NCI-H1436 (cell line): ENCODE measurements at places on chromosomes 1 and 21.

GRCh38 chr21:46410516-46410915 is 48.2 kb upstream of the DIP2A start:
- no peak for DNase-seq

GRCh38 chr21:32094804-32095203 is 184.0 kb downstream of the MIS18A start:
- no peak for DNase-seq

- DNase-seq = no peak
Observed at GRCh38 chr1:27154469-27154990, 395 bp downstream of the SLC9A1 start.

- DNase-seq = no peak
Observed at GRCh38 chr1:163758977-163759670, 437.4 kb downstream of the NUF2 start.

DNA sequence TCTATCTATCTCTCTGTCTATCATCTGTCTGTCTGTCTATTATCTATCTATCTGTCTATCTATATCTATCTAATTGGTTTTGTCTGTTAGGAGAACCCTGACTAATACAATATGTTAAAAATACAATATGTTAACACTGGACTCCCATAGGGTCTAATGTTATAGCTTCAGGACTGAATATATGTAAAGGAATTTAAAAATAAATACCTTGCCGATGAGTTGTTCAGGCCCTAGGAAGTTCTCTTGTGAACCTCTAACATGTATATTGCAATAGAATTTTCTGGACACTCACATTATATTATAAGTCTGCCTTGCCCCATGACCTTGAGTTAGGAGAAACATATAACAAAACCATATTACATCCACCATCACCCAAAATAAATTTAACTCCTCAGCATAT is 900.6 kb downstream of the NCAM2 start:
- DNase-seq = no peak

GRCh38 chr1:172277275-172277674 is 143.2 kb upstream of the C1orf105 start:
- no peak for DNase-seq

GRCh38 chr1:231590453-231591198 is 36.0 kb upstream of the DISC1 start:
- DNase-seq = peak; percentile 25

DNA sequence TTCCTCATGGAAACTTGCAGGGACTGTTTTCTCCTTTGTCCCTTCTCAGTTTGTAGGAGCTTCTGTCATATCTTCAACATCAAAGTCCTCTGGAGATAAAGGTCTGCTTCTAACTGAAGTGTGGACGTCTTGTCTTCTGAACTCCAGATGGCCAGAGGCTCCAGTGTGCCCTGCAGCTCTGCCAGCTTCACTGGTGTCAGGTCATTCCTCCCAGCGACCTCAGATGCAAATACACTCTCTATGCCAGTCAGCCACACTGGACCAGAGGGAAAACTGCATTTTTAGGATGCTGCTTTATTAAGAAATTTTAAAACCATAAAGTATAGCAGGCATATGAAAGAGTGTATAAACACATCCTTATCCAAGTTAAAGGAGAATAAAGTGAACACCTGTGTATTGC is 78.5 kb upstream of the ADAR start:
- DNase-seq = no peak

DNA sequence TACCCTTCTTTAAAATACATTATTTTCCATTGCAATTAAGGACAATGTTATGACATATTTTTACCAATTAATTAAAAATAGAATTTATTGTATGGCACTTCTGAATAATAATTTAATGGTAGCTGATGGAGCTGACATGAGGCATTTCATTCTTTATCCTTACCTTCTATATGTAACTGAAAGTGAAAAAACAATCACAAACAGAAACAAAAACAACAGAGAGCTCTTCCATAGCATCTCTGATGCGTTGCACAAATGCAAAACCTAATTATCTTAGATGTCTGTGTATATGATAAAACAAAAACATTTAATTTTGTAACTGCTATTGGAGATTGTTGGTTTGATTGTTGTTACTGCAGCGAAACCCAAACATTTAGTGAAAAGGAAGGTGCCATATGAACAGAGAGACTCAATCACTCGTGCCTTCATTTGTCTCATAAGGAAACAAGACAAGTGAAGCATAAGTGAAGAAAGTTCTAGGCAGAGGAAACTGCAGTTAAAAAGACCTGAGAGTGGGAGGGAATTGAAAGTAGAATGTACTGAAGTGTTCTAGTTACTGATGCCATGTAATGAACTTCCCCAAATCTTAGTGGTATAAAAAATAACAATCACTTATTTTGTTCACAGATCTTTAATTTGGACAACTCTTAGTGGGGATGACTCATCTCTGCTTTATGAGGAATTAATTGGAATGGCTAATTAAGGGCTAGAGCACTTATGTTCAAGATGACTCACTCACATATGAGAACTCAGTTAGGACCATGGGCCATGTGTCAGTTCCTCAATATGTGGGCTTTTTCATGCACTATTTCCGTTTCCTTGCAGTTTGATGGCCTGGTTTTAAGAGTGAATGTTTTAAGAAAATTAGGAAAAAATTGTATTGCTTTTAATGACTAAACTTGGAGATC is 245.0 kb upstream of the OLFM3 start:
- DNase-seq = no peak

DNA sequence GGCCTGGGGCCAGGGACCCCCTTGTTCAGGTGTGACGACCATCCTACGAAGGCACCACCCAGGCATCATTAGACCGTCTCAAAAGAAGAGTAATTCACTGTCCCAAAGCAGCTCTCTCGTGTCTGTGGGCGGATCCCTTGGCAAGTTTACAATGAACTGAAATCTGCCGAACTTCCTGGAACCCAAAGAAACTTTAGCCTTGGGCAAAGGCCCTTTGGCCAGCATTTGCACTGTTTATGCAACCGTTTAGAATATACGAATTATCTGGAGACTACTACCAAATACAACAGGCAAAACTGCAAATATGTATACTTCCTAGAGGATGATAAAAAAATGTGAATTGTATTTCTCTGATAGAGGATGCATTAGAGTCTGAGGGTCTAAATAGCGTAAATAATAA is 1.4 kb upstream of the SOD1 start:
- DNase-seq = no peak

DNA sequence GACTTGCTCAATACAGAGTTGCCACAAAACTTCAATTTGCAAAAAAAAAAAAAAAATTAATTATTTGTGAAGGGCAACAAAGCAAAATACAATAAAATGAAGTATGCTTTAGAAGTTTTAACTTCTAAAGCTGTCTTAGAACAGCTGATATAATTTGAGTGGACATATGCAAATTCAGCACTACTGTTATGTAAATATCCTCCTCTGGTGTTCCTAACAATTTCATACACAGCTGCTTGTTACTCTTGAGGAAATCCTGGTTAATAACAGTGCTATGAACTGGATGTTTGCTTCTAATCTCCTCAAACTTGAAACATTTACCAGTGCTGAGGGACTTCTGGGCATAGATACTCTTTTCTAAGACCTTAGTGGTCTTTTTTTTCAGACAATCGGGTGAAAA is 69.6 kb upstream of the COL24A1 start:
- no peak for DNase-seq

DNA sequence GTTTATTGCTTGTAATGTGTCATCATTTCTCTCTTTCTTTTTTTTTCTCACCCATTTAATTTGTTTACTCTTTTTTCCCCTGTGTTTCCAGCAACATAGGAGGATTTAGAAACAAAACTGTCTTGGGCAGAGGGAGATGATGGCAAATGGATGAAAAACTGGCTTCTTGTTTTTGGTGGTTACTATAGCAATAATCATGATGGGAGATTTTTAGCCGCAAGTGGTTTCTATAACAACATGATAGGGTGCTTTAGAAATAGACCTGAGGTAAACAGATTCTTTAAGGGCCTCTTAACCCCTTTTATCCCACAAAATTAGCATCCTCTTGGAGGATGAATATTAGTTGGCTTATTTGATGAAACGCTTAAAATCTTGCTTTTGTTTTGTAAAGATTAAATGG is 51.6 kb downstream of the CRB1 start:
- DNase-seq = peak; percentile 67

GRCh38 chr1:8465013-8465412 is 147.1 kb downstream of the SLC45A1 start:
- DNase-seq = no peak

GRCh38 chr21:35426469-35426868 is 377.4 kb upstream of the RUNX1 start:
- no peak for DNase-seq

DNA sequence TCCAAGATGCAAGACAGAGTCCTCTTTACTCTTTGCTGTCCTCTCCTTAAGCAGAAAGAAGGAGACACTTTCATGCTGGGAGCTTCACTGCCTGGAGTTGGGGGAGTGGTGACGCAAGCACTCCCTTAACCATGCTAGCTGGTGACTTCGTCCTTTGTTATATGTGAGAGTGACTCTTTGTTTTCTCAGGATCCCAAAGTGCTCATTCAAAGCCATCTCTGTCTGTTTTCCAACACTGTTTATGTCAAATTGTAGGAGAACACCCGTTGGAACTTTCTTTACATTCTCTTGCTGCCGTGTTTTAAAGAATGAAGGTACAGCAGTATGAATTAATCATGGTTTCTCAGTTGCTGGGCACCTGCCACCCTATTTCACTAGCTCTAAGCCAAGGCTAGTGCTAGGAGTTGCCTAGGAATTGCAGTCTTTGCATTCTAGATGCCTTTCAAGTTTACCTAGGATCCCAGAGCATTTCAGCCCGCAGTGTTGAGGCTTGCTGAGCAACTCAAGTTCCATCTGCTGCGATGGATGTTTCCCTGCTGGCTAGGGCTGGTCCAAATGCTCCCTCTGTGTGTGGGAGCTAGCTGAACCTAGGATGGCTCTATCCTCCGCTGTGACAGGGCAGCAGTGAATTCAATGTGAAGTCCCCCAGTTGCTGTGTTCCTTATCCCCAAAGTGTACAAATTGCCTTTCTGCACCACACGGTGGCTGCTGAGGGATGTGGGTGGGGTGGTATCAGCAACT is 82.6 kb upstream of the GPR52 start:
- DNase-seq = no peak

GRCh38 chr1:198967566-198967965 is 328.7 kb downstream of the PTPRC start:
- DNase-seq = no peak

GRCh38 chr1:165575468-165576099 is 31.8 kb downstream of the LRRC52 start:
- no peak for DNase-seq

GRCh38 chr1:27009601-27010197 is 3.0 kb downstream of the TENT5B start:
- DNase-seq = no peak

- DNase-seq = no peak
Observed at GRCh38 chr21:42652527-42653230, 742 bp upstream of the PDE9A start.

DNA sequence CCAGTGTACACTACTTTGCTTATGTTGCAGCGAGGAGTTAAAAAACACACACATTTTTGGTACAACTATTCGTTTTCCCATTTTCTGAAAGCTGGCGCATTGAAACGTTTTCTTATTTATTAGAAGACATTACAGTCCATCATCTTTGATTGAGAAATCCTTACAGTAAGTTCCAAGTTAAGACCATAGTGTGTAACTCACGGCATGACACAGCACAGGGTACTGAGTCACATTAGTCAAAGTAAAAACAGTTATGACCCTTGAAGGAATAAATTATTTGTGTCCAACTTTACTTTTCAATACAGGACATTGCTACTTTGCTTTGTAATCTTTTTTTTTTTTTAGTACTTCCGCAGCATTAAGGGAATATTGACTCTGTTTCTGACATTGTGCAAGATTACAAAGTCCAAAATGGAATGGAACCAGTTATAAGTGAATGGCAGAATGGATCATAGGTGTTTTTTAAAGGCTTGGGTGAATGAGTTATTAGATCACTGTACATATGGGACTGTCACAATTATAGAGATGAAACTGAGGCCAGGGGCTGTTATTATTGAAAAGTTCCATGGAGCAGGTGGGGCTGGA is 11.7 kb downstream of the PTGFRN start:
- no peak for DNase-seq

GRCh38 chr21:45466330-45467220 is 61.6 kb downstream of the COL18A1 start:
- no peak for DNase-seq

GRCh38 chr1:182476625-182477024 is 26.7 kb downstream of the RGSL1 start:
- no peak for DNase-seq

DNA sequence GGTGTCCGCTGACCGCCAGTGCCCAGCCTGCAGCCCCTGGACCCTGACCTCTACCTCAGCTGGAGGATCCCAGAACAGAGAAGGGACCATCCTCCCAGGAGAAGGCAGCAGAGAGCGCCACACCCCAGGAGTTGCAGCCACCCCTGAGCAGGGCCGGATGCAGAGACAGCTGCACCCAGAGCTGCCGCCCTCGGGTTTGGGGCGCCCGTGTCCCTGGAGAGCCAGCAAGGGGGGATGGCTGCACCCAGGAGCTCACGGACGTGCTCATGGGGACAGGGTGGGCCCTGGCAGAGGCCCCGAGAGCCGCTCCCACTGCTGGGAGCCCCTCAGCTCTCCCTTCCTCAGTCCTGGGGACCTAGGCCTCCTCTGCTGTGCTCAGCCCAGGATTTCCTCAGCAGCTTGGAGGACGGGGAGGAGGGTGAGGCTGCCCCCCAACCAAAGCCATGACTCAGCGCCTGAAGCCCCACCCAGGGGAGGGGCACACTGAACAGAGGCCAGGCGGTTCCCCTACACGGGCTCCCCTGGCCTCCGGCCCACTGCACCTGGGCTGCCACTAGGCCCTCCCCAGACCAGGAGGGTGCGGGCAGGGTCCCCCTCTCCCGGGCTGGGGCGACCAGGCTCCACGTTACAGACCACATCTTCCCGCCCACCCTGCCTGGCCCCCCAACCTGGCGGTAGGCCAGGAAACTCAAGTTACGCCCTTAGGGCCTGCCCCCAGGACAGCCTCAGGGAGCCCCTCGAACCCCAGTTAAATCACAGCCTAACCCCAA is 2.2 kb downstream of the ACAP3 start:
- peak; percentile 51 for DNase-seq

DNA sequence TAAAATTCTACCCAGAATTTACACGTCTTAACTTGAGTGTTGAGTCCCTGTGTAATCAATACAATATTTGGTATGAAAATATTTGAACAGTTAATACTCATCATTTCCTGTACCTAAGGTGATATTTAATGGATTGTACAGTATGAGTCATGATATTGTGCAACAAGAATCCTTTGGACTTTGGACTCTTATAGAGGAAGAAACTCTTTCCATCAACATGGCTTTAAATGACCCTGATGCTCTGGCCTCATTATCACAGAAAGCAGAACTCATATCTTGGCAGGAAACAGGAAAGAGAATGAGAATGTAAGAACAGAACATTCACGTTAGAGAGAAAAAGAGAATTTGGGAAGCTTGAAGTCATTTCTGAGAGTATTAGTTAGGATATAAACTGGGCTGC is 168.8 kb upstream of the B3GALT2 start:
- no peak for DNase-seq

- DNase-seq = no peak
Observed at GRCh38 chr1:40038697-40039096, 1.8 kb upstream of the CAP1 start.

DNA sequence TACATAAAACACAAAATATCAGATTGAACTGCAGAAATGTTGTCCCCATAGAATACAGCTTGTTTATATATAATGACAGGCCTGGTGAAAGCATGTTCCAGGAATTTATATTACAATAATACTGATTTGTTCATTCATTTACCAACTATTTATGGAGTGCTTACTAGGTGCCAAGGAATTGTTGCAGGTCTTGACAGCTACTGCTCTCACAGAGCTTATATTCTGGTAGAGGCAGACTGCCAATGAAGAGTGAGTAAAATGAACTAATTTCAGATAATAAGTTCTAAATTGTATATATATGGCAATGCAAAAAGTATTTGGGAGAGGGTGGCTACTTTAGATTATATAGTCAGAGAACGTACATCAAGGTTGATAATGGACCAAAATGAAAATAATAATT is 152.0 kb downstream of the COQ8A start:
- DNase-seq = no peak
